Cortex of kidney (tissue), 1 donor: ENCODE measurements at places on chromosomes 3 and 15.

DNA sequence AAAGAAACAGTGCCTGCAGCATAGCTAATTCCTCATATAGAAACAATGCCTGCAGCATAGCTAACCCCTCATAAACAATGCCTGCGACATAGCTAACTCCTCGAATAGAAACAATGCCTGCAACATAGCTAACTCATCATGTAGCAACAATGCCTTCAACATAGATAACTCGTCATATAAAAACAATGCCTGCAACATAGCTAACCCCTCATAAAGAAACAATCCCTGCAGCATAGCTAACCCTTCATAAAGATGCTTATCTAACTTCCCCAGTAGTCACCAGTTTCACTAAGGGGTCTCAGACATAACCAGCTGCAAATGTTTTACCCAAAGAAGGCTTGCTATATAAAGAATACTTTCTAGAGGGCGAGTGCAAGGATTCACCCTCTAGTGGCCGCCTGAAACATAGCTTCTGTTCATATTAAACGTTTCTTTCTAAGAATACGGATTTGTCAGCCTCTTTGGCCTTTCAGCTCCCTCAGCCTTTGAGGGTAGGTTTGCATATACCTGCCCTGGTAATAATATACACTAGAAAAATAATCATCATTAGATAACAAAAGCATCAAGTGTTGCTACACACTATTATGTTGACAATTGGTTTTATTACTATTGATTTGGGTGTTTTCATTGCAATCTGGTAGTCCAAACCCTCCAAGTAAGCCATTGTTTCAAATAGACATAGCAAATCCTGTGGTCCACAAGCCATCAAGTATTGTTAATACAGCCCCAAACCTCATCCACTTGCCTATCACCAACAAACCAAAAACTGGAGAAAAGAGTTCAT is 44.4 kb upstream of the FAN1 start:
- no peak for DNase-seq

DNA sequence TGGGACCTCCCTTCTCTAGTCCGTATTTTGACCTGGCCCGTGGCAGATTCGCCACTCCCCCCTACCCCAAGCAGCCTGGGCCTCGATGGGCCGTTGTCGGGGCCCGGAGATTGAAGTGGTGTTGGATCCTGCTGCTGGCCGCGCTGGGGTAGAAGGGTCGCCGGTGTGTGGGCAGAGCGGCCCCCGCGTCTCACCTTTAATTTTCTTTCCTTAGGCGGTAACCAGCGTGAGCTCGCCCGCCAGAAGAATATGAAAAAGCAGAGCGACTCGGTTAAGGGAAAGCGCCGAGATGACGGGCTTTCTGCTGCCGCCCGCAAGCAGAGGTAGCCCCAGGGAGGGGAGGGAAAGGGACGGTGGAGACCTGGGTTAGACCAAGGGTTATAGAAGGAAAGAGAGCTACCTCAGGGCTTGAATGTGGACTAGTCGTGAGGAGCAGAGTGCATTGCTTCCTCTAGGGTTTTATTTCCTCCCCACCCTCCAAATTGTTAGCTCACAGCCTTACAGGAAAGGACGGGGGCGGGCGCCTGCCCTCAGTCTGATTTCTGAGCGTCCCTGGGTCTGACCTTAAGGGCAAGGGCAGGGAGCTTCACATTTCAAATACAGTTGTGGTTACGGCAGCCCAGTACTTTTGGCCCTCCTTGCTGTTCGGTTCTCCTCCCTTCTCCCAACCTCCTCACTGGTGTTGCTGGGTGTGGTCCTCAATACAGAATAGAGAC is 799 bp downstream of the SERF2 start:
- DNase-seq, result no peak

DNA sequence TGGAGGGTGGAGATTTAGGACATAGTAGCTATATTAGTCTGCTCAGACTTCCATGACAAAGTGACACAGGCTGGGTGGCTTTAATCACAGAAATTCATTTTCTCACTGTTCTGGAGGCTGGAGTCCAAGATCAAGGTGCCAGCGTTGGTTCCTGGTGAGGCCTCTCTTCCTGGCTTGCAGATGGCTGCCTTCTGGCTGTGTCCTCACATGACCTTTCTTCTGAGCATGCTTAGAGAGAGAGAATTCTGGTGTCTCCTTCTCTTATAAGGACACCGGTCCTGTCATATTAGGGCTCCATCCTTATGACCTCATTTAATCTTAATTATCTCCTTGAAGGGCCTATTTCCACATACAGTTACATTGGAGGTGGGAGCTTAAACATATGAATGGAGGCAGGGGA is 14.9 kb upstream of the SHC4 start:
- no peak for DNase-seq

GRCh38 chr15:93986400-93986984 is 244.9 kb upstream of the MCTP2 start:
- no peak for DNase-seq

GRCh38 chr3:52246728-52247408 is 1.3 kb downstream of the PPM1M start:
- no peak for DNase-seq

DNA sequence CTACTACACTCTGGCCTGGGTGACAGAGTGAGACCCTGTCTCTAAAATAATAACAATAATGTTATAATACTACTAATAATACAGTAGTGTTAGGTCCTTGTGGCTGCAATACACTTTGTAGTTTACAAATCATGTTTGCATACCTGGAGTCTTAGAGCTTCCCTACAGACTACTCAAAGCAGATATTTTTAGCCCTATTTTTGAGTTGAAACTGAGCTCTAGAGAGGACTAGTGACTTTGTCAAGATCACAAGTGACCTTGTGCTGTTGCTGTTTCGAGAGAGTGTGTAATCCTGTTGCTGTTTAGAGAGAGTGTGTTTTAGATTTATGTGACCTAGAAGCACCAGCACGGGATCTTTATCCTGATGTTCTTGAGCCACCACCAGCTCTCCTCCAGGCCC is 105.3 kb upstream of the RNU6-1 start:
- no peak for DNase-seq

- DNase-seq, result no peak
Measured at GRCh38 chr3:186823386-186823785, 17.1 kb upstream of the RFC4 start.

- DNase-seq, result no peak
Measured at GRCh38 chr3:129119365-129120100, 2.1 kb downstream of the RAB43 start.

DNA sequence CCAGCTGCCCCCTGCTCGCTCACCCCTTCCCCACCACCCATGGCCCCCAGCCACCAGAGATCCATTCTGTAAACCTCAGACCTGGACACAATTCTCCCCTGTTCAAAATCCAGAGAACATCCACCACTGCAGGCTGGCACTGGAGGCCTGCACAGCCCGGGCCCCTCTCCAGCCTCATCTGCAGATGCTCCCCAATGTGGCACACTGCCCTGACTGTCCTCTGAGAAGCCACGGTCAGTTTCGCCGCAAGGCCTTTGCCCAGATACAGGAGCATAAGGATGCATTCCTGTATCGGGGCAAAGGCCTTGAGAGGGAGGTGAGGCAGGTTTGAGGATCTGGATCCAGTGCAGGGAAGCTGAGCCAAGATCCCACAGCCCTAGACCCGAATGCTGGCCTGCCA is 175.4 kb upstream of the LINGO1 start:
- DNase-seq, result no peak

DNA sequence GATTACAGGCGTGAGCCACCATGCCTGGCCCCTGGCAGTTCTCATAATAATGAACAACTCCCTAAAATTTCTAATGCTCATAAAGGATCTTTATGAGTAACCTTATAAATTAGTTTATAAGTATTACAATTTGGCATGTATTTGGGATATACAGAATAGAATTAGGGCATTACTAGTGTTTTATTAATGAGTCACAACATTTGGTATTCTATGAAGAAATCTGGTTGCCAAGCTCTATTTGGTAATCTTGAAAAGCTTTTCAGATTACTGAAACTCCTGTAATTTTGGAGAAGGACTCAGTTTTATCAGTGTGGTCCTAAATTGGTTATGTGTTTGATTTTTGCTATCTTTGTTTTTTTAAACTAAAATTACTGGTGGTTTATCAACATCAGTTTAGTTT is 45.8 kb downstream of the TM6SF1 start:
- DNase-seq, result no peak

- no peak for DNase-seq
Measured at GRCh38 chr3:61724183-61724582, 162.8 kb downstream of the PTPRG start.

GRCh38 chr3:94373456-94373855 is 310.6 kb downstream of the NSUN3 start:
- DNase-seq, result no peak

GRCh38 chr3:62373215-62373614 is at the start of gene FEZF2:
Gene FEZF2 (minus strand): TSS chr3:62373550. CDS start chr3:62372868, 682 bp downstream.
- no peak for DNase-seq

DNA sequence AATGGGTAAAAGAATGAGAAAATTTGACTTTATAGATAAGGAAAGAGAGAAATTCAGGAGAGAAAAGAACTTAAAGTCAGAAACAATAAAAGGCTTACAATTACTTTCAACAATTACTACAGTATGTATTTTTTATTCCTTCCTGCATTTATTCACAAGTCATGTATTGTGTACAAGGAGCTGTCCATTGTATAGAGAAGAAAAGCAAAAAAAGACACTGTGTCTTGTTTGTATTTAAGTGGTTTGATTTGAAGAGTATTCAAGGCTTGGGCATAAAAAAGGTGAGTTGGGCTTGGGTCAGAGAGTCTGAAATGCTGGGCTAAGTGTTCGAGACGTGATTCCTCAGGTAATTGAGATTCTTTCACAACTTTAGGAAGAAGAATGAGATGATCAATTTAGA is 394.2 kb upstream of the ROBO2 start:
- DNase-seq, result no peak

DNA sequence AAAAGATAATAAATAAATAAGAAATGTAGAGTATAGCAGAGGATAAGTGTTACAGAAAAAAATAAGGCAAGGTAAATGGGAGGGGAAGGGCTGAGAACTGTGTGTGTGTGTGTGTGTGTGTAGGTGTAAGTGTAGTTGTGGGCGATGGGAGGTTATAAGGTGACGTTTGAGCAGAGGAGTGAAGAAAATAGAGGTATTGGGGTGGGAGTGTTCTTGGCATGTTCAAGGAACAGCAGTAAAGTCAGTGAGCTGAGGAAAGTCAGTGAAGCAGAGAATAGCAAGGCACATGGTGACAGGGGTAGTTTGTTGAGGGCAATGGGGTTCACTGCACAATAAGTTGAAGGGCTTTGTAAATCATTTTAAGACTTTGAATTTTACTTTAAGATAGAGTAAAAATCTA is 30.9 kb upstream of the ZNF148 start:
- DNase-seq, result no peak

- no peak for DNase-seq
Measured at GRCh38 chr15:100667405-100668347, 65.3 kb downstream of the ASB7 start.

- no peak for DNase-seq
Measured at GRCh38 chr3:126158016-126158911, 22.1 kb downstream of the ALDH1L1 start.

DNA sequence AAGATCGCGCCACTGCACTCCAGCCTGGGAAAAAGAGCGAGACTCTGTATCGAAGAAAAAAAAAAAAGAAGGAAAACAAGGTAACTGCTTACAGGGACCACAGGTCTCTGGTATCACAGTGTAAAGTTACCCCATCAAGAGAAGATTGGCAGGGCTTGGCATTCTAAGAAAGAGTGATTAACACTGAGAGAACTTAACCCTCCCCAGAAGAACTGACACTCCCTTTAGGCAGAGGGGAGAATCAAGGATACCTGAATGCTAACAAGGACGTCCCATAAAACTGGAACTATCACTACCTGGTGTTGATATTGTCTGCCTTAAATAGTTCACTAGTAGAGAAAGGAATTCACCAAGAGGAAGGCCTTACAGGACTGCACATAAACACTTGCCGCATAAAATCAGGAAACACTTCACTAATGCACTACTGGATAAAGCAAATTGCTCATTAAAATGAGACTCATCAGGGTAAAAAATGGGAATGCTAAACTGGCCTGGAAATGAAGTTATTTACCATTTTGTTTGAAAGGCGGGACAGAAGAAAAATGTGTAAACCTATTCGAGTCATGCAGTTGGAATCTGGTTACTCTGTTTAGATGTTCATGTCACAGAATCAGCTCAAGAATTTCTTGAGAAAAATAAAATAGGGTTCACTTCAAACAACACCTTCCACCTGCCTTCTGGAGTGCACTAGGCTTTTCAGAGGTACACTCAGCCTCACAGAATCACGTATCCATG is 121.6 kb downstream of the FOXP1 start:
- DNase-seq, result no peak

- DNase-seq, result no peak
Measured at GRCh38 chr3:38648024-38648658, 1.3 kb downstream of the SCN5A start.

DNA sequence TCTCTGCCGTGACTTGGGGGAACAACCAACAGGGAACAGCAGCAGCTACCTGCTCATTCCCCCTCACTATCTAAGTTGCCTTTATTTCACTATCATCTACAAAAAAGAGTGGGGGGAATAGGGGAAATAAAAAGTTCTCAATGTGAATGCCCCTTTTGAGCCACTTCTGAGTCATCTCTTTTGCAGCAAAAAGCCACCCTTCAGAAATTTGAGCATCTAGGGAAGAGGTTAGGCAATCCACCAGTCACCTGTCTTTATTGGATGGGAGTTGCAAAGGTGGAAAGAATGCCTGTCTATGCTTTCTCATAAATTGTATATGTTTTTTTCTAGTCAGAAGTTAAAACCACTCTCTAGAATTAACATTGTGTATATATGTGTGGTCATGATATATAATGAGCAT is 41.1 kb downstream of the GPD1L start:
- DNase-seq, result no peak
